ENCODE measurements at places on chromosomes 3 and 15.

GRCh38 chr3:108271626-108272025 is 24.7 kb upstream of the HHLA2 start:
- no peak for DNase-seq

DNA sequence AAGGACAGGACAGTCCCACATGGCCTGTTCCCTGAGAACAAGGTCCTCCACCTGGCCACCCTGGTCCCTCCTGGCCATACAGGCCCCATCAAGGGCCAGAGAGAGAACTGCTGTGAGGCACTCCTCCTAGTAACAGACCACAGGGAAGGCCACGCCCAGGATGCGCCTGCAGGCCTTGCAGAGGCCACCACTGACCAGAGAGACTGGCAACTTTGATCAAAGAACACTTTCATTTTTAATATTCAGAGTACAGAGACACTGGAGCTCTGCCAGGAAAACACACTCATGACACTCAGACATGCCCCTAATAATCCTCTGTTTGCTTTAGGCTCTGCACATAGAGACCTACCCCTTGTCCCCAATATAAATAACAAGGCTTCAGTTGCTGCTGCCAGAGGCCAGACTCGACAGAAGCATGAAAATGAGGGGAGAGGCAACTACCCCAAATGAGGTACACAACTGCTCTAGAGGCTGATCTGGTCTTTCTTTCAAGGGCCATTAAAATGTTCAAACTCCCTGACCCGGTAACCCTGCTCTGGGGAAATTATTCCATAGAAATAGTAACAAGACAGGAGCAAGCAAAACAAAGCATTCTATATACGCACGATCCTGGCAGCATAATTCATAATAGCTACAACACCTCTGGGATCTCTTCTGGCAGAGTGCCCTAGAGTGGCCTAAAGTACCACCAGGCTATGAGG is 44.8 kb downstream of the CCDC12 start:
- no peak for DNase-seq

- no peak for DNase-seq
These were observed 128.4 kb upstream of the RAD18 start for GRCh38 chr3:9091486-9092235.

- DNase-seq = no peak
These were observed 788.7 kb upstream of the DPPA4 start for GRCh38 chr3:110126065-110126464.

DNA sequence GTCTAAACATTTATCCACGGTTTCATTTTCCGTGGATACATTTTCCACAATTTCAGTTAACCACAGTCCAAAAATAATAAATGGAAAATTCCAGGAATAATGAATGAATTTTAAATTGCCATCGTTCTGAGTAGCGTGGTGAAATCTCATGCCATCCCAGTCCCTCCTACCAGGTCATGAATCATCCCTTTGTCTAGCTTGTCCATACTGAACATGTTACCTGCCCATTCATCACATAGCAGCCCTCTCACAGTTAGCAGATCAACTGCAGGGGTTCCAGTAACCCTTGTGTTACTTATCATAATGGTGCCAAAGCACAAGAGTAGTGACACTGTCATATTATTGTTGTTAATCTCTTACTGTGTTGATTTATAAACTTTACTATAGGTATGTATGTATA is 124.5 kb downstream of the GSK3B start:
- DNase-seq = no peak

DNA sequence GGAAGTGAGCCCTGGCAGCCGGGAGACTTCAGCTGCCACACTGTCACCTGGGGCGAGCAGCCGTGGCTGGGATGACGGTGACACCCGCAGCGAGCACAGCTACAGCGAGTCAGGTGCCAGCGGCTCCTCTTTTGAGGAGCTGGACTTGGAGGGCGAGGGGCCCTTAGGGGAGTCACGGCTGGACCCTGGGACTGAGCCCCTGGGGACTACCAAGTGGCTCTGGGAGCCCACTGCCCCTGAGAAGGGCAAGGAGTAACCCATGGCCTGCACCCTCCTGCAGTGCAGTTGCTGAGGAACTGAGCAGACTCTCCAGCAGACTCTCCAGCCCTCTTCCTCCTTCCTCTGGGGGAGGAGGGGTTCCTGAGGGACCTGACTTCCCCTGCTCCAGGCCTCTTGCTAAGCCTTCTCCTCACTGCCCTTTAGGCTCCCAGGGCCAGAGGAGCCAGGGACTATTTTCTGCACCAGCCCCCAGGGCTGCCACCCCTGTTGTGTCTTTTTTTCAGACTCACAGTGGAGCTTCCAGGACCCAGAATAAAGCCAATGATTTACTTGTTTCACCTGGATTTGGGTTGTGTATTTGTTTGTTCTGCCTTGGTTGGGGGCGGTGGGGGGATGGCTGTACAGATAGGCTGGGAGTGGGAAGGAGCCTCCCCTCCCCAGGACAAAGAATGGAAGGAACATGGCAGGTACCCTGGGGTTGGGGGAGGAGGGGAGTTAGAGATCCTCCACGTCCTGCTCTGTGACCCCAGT is 2.9 kb upstream of the GRM2 start:
- DNase-seq = no peak

GRCh38 chr15:63582718-63583426 is 14.3 kb upstream of the FBXL22 start:
- DNase-seq = no peak

GRCh38 chr15:95252404-95252803 is 1021.0 kb downstream of the MCTP2 start:
- no peak for DNase-seq

GRCh38 chr3:44065311-44066094 is 176.2 kb upstream of the TOPAZ1 start:
- no peak for DNase-seq

- DNase-seq = no peak
These were observed 11.1 kb downstream of the CD80 start for GRCh38 chr3:119548341-119548740.

DNA sequence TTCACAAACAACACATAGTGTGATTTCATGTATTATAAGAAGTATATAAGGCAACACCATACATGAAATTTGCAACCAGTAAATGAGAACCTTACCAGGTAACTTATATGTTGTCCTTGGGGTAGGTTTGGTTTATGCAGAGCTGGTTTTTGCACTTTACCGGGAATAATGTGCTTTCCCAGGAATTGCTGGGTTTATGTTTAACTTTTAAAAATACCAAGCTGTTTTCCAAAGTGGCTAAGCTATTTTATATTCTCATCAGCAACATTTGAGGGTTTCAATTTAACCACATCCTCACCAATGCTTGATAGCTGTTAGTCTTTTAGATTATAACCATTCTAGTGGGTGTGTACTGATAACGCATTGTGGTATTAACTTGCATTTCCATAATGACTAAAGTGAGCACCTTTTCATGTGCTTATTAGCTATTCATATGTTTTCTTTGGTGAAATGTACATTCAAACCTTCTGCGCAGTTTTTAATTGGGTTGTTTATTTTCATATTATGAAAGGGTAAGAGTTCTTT is 71.6 kb downstream of the KY start:
- DNase-seq = no peak

GRCh38 chr3:15899388-15899787 is 101.6 kb upstream of the ANKRD28 start:
- no peak for DNase-seq

- DNase-seq = no peak
These were observed 68.9 kb upstream of the NR2F2 start for GRCh38 chr15:96261575-96262034.

- DNase-seq = peak; percentile 32
These were observed 17.5 kb downstream of the FAM240A start for GRCh38 chr3:46629551-46630517.

DNA sequence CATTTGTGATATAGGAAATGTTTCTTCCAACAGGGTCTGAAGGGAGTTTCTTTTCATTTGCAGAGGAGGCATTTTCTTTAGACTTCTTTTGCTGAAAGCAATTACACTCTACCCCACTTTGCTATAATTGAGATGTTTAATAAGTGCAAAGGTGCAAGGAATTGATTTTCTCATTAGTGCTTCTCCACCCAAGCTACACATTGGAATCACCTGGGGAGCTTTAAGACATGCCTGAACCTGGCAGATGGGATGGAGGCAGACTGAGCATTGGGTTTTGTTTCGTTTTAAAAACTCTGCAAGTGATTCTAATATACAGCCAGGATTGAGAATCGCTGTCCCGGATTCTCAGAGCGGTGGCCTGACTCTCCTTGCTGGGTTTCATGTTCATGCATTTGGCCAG is 52.1 kb downstream of the MYZAP start:
- DNase-seq = no peak

- DNase-seq = no peak
These were observed 1.4 kb upstream of the TMEM87A start for GRCh38 chr15:42274702-42274989.

- no peak for DNase-seq
These were observed 113.9 kb downstream of the RORA start for GRCh38 chr15:61115241-61115640.

Data from Panc1 (cell line).